ENCODE measurements at places on chromosomes 11 and 22.

DNA sequence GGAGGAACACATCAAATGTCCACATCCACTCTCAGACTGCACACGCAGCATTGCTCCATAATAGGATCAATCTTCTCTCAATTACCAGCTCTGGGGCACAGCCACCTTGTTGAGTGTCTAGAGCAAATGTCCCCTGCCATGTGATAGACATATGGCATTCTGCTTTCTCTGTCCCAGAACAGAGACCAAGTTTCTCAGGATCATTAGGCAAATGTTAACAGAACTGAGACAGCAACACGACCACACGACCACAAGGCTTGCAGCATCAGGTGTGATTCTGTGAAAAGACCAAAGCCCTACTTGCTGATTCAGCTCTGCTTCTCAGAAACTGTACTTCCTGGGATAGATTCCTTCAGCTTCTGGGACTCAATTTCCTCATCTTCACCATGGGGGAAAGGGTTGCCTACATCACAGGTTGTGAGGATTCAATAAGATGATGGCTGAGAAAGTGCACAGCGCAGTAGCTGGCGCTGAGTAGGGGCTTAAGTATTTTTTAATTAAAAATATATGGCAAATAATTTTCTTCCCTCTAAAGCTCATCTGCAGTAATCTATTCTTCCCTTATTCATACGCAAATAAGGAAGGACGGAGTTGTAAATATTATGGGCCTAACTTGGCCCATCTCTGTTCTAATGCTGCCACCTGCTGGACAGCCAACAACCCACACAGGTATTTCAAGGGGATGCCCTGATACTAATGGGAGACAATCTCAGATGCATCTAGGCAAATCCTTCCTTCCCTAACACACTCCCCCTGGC lies 54.3 kb upstream of the USP47 start:
- DNase-seq = peak; percentile 39

- no peak for DNase-seq
Measured at GRCh38 chr11:65616575-65617001, 1.0 kb downstream of the PCNX3 start.

GRCh38 chr22:42649246-42650099 lies at the start of gene CYB5R3:
Gene CYB5R3, minus strand, starts transcription at chr22:42649392. Its CDS starts 77 bp downstream, at chr22:42649315.
- peak; percentile 64 for DNase-seq

GRCh38 chr22:30304495-30305244 lies 15.4 kb upstream of the CASTOR1 start:
- DNase-seq = peak; percentile 2

DNA sequence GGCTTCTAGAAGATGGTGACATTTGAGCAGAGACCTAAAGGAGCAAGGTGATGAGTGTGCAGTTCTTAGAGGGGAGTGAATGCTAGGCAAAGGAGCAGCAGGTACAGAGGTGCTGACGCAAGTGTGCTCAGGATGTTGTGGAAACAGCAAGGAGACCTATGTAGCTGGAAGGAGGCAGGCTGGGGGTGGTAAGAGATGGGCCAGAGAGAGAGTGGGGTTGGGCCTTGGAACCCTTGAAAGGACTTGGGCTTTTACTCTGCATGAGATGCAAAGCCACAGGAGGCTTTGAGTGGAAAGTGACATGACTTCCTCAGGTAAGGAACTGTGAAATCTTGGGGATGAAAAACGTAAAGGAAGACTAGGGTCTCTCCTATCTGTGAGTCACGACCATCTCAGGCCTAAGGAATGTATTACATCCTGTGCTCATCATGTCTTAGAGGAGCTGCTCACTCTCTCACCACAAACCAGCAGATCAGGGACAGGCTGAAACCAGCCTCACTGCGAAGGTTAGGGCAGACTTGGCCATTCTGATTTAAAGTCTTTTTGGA lies 65.4 kb downstream of the MICAL2 start:
- no peak for DNase-seq

GRCh38 chr11:79236541-79236971 lies 204.3 kb downstream of the TENM4 start:
- DNase-seq = no peak

- DNase-seq = no peak
Measured at GRCh38 chr11:133776671-133777367, 68.5 kb downstream of the SPATA19 start.

GRCh38 chr11:79152511-79152910 lies 288.3 kb downstream of the TENM4 start:
- DNase-seq = no peak

DNA sequence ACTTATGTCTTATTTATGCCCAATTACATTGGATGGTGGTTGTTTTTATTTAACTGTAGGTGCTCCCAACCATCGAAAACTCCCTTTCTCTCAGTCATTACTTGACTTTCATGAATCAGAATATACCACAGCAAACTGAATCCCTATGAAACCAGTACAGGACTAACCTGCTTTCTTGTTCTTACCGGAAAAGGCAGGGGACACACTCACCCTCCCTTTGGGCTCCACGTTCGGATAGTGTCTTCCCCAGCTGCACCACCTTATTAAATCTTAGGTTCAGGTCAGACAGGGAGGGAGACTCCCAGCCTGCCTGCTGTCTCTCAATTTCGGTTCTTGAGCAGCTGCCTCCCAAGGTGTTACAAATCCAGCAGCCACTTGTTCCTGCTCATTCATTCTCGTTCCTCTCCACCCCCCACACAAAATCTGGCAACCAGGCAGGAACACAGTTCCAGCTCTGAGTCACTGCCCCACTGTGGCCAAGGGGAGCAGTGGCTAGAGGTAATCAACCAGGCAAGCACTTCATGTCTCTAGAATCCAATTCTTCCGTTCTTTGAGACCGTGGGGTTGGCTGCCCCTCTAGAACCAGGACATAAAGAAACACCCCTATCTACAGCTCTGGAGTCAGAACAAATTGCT lies 133.0 kb downstream of the PLEKHA7 start:
- DNase-seq = peak; percentile 66

DNA sequence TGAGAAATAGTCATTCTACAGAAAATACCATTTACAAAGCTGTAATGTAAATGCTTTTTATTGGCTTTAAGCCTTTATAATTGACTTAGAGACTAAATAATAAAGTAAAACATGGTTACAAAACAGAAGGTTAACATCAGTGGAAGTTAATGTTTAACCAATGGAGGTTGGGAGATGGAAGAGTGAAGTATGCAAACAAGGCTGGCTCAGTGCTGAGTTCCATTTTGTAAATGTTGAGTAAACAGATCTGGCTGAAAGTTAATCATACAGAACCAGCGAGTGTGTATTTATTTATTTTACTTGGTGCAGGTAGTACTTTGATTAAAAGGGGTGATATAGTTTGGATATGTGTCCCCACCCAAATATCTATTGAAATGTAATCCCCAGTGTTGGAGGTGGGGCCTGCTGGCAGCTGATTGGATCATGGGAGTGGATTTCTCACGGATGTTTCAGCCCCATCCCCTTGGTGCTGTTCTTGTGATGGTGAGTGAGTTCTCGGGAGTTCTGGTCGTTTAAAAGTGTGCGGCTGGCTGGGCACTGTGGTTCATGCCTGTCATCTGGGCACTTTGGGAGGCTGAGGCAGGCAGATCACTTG lies 827.4 kb downstream of the OPCML start:
- no peak for DNase-seq

- no peak for DNase-seq
Measured at GRCh38 chr22:46703996-46704370, 34.1 kb downstream of the CERK start.

- no peak for DNase-seq
Measured at GRCh38 chr11:103051981-103052380, 40.0 kb downstream of the DCUN1D5 start.

DNA sequence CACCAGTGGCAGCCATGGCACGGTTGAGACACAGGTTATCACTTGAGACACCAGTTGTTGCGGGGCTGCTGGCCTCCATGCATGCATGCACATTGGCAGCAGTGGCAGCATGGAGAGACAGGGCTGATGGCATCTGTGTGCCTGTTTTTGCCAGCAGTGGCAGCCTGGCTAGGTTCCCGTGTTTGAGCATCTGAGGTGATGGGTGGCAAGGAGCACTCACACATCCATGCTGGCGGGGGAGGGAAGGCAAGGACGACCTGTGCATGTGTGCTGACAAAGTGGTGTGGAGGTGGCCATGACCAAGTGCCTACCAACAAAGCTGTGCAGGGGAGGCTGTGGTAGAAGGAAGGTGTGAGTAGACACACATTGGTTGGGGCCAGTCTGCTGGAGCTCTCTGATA lies 133.5 kb downstream of the CNTN5 start:
- no peak for DNase-seq

GRCh38 chr11:15177491-15177890 lies 62.8 kb downstream of the INSC start:
- DNase-seq = no peak

DNA sequence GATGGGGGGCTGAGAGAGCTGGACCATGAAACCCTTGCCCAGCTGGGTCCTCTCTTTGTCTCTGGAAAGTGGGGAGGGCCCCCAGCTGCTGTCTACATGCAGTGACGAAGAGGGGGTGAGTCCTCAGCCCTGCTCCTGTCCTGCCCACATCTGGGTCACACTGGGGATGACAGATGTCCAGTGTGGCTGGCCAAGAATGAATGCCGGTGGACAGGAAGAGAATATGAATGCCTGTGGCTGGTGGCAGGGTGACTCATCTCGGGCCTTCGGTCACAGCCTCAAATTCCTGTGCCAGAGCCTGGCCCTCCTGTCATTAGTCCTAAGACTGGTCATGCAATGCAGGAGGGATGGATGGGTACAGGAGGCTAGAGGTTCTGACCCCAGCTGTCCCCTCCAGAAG lies 2.2 kb upstream of the PNPLA3 start:
- DNase-seq = no peak

DNA sequence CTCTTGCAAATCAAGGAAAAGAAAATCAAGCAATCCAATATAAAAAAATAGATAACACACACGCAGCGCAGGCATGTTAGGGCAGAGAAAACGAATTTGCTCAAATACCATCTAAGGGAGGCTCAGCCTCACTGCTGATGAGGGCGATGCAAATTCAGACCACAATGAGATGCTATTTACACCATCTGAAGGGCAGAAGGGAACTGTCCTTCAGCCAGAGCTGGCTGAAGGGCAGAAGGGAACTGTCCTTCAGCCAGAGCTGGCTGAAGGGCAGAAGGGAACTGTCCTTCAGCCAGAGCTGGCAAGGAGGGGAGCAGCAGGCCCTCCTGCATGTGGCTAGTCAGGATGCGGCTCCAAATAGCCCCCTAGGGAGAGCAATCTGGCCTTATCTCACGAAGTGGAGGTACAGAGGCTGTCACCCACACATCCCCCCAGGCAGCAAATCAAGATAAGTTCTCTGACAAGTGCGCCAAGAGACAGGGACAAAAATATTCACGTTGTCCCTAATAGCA lies 7.6 kb upstream of the SLC39A13 start:
- no peak for DNase-seq

GRCh38 chr22:46123694-46124382 lies 26.5 kb upstream of the PPARA start:
- DNase-seq = no peak

DNA sequence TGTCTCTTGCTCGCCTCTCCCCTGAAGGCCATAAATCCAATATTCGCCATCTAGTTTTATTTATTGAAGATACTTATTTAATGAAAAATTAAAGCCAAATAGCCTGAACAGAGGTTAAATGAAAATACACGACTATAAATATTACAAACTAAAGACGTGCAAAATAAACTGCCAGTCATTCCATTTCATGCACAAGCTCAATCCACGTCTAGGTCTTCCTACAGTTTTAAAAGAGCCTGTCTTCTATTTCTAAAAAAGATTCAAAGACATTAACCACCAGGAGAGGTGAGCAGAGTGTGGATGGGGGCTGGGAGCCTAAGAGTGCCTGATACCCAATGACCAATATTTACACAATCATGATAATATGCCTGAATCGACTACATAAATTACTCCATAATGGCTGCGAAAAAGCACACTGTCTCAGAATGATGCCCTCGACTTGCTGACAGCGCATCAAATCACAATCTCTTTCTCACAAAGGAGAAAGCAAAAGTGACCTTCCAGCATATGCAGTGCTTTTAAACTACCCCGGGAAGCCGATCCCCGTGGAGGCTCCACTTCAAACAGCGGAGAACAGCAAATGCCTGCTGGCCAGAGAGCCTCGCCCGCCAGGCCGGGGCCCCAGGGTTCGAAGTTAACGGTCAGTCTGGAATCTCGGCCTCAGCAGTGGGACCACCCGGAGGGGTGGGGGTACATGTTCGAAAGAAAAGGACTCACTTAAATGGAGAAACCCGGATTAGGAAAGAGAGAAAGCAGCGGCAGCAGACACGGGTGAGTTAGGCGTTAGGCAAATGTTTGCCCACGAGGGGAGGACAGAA lies 1.7 kb downstream of the FCHSD2 start:
- DNase-seq = peak; percentile 72

- DNase-seq = no peak
Measured at GRCh38 chr11:83692675-83693074, 406.5 kb upstream of the CCDC90B start.

DNA sequence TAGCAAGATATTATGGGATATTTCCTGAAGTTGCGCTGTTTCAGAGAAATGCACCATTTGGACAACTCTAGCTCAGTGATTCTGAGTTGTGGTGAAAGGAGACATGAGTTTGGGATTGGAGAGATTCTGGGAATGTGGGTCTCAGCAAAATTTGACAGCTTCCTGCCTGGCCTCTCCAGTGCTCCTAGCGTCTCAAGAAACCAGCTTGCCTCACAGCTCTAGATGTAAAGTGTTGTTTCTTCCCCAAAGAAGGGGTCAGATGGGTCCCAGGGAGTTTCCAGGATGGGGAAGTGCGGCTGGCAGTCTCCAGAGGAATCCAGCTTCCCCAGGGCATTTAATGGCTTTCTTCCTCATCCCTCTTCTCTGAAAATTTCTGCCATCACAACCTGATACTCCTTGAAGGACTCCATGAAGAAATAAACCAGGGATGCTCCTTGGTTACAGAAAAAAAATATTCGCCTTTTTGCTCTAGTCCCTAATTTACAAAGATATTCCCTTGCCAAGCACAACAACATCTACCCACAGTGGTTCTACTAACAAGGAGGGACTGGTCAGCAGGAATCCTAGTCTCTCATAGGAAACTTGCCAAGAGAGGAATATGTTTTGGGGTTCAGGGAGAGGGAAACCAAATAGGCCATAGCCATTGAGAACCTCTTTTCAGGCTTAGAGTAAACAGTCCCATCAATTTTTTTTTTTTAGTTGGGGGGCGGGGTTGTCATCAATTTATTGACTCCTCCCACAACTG lies 185.4 kb upstream of the E2F8 start:
- DNase-seq = peak; percentile 8

GRCh38 chr11:13868710-13869397 lies 93.7 kb upstream of the SPON1 start:
- DNase-seq = no peak

- DNase-seq = no peak
Measured at GRCh38 chr22:45775569-45776312, 104.1 kb downstream of the ATXN10 start.

DNA sequence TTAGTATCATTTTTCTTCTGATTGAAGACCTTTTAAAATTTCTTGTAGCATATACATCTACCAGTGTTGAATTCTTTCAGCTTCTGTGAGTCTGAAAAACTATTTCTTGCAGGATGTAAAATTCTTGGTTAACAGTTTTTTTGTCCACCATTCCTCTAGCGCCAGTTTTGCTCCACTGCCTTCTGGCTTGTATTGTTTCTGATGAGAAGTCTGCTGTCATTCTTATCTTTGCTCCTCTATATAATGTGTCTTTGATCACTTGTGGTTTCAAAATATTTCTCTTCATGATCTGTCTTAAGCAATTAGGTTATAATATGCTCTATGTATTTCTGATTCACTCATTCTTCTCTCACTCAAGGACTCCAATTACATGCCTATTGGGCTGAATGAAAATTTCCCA lies 152.3 kb downstream of the INSC start:
- no peak for DNase-seq

- no peak for DNase-seq
Measured at GRCh38 chr11:129377739-129378138, 2.1 kb downstream of the BARX2 start.

GRCh38 chr11:77668760-77669159 lies 31.2 kb upstream of the CLNS1A start:
- DNase-seq = no peak
